ENCODE measurements at places on chromosomes 7 and 10.

GRCh38 chr7:116315803-116316202 is 105.5 kb downstream of the TES start:
- no peak for DNase-seq

DNA sequence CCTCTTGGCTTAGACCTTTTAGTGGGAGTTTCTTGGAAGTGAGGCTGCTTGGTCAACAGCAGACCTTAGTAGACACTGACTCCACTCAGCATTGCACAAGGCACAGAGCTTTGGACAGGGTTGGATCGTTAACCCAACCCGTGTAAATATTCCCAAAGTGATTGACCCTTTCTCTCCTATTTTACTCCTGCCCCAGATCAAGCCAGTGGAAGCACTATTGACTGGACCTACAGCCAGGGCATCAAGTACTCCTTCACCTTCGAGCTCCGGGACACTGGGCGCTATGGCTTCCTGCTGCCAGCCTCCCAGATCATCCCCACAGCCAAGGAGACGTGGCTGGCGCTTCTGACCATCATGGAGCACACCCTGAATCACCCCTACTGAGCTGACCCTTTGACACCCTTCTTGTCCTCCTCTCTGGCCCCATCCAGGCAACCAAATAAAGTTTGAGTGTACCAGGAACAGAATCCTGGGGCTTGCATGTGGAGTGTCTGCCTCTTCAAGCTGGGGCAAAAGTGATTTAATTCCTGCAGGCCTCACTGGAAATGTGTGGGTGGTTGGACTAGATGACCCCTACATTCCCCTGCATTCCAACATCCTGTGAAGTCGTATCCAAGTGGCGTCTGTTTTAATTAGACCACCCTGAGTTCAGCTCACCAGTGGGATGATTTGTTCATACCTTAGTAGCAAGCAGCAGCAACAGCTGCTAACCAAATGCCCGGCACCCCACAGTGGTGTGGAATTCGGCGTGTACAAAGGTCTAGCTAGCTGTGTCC is 7.5 kb downstream of the CPA1 start:
- no peak for DNase-seq

DNA sequence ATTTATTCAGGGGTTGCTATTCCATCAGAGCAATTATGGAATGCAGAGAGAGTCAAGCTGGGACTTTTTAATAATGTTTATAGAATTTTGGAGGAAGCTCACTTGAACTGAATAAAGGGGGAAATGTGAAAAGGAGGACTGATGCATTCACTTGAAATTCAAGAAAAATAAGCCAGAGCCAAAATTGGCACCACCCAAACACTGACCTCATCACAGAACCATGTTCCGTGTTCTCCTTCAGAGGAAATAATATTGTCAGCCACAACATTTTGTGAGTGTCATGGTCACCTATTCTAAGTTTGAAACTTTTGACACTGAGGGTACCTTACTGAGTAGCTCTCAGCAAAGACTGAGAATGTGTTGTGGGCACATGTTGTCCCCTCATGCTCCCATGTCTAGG is 207.0 kb downstream of the ANK3 start:
- no peak for DNase-seq

- DNase-seq: no peak
These were observed 149.2 kb downstream of the RAPGEF5 start for GRCh38 chr7:22207724-22208225.

GRCh38 chr7:101094791-101095375 is 9.6 kb downstream of the TRIM56 start:
- DNase-seq: peak; percentile 73

GRCh38 chr10:107732045-107732444 is 567.5 kb upstream of the SORCS1 start:
- DNase-seq: no peak

DNA sequence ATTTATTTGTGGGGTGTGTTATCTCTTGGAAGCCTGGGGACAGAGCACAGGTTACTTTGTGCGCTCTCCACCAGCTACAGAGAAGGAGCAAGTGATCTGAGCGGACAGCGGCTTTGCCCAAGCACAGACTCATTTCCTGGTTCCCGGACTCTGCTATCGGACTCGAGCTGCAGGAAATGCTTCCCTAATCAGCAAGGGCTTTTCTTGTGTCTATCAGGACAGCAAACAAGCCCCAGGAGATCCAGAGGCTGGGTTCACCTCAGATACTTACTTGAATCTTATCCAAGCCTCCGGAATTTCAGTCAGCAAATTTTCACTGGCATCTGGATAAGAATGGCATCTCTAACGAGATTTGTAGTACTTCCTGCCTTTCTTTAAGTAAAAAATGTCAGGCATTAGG is 27.8 kb downstream of the MRC1 start:
- peak; percentile 30 for DNase-seq

DNA sequence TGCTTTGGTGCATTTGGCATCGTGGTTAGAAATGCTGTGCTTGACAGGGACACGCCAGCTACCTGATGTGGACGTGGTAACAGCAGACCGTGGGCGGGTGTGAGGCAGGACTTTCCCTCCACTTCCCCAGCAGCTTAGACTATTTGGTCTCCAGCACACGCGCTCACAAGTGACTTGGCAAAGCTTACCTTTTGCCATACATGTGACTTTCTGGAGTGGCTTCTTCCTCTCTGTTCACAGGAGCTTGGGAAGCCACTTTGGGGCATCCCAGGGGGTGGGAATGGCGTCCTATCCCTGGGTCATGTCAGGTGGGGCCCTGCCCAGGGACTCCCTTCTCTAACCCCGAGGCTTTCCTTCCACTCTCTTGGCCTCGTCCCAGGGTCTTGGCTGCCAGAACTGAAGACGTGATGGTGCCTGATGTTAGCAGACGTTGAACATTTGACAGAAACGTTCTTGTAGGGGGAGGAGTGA is 228.7 kb upstream of the KLF6 start:
- no peak for DNase-seq

DNA sequence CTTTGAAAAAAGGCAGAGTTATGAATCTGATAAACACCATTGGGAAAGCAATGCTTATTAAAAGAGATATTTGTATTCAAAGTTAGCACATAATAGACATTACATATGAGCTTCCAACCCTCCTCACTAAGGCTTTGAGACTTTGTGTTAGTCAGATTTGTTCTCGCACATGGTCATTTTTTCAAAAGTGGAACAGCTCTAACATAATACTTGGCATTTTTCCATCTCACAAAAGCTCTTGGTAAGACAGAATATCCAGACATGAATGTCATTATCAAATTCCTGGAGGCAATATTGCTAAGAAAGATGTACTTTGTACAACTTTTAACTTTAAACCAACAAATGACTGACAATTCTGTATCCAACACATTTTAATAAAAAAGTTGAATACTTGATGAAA is 292.4 kb upstream of the SMIM30 start:
- DNase-seq: no peak

DNA sequence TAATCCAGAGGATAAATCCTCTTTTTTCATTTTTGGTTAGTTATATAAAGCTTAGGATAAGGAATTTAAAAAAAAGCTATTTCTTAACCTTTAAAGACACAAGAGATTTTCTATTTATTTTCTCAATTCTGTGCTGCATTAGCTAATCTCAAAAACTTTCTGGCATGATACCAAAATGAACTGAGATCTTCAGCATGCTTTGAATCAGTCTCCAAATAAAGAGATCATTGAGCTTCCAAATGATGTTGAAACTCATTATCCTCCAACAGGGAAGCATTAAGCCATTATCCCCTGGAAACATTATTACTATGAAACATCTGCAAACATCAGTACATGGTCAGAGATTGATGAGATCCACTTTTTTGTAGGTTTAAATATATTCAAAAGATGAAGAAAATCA is 350.3 kb upstream of the TEX47 start:
- DNase-seq: no peak

DNA sequence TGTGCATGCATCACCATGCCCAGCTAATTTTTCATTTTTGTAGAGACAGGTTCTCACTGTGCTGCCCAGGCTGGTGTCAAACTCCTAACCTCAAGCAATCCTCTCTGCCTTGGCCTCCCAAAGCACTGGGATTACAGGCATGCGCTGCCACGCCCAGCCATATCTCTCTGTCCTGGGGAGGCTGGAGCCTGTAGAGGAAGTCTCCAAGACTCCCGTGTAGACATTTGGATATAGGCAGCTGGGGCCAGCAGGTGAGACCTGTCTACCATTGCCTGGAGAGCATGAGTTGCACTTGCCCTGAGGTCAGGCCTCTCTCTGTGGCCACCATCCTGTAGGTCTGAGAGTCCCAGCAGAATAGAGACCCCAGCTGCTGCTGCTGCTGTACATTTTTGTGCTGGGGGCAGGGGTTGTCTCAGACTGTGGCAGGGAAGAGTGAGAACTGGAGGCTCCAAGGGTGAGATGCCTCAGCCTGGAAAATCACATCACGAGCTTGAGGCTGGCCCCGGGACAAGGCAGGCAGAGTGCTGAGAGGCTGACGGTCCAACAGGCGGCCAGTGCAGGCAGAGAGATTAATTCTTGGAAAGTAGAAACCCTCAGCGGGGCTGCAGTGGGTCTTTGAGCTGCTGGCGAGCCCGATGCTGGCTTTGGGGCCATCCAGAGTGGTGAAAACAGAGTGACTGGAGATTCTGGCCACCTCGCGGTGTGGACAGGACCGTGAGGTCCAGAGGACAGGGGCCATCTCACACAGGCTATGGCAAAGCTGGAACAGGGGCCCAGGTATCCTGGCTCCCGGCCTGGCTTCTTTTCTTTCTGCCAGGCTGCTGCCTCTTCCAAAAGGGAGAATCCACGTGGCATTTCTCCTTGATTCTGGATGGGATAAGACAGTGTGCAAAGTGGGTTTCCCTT is 60.9 kb downstream of the TMEM270 start:
- no peak for DNase-seq

DNA sequence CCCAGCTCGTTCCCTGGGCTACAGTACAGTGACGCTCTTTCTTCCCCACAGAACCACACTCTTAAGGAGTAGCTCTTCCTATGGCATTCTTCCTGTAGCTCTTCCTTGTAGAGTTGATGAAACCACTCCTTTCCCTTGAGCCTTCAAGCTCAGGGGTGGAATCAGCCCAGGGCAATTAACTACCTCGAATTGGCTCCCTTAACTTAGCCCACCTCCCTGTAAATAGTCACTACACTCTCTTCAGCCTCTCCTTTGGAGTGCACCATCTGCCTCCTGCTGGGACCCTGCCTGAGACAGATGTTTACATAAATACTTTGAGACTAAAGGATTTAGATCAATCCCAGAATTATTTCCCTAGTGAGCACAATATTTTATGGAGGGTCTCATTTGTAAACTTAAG is 537.8 kb upstream of the AUTS2 start:
- no peak for DNase-seq

DNA sequence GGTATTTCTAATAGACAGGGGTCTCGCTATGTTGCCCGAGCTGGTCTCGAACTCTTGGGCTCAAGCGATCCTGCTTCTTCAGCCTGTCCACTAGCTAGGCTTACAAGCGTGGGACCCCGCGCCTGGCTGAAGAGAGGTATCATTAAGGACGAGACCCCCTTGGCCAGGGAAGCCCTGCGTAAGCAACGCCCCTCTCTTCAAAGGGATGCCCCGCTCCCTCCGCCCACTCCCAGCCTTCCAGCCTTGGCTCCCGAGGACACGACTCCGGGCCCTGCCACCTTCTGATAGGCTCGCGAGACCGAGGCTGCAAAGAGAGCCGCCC is 220 bp upstream of the ZKSCAN5 start:
- DNase-seq: peak; percentile 96

GRCh38 chr10:26112532-26112931 is 104.0 kb upstream of the GAD2 start:
- no peak for DNase-seq

DNA sequence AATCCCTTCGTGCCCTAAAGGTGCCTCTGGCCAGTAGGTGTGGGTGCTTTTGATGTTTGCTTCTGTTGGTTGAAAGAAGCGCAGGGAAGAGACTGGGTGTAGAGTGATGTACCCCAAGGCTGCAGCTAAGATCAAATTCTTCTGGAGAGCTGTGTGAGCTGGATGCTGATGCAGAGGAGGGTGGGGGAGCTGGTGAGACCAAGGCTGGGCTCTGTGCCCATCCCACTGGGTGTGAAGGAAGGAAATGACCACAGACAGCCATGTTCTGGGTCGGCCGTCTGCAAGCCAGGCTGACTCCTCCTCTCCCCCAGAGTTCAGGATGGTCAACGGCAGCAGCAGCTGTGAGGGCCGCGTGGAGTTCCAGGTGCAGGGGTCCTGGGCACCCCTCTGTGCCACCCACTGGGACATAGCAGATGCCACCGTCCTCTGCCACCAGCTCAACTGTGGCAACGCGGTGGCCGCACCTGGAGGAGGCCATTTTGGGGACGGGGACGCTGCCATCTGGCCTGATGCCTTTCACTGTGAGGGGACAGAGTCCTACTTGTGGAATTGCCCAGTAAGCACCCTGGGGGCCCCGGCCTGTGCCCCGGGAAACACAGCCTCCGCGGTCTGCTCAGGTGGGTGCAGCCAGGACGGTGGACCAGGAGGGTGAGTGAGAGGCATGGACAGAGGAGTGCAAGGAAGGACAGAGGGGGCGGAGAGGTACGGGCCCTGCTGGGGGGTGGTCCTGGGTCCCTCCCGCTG is 5.1 kb downstream of the SCART1 start:
- no peak for DNase-seq

- no peak for DNase-seq
These were observed 75.2 kb downstream of the CLEC2L start for GRCh38 chr7:139598642-139599041.

DNA sequence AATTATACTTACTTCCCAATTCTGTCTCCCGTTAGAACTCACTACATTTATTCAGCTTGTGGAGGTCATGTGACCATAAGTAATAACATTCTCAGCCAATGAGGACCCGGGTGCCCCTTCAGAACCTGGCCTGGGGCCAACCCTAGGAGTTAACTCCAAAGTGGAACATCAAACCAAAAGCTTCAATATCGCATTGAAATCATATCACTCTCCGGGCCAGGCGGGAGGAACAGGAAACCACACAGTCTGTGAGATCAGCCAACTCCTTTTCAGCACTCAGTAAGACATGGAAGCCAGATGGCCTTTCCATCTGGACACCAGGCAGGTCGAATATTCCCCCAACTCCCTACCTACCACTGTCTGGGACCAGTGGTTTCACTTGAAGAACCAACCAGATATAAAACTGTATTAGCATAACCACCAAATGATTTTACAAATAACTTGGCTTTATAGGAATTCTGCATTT is 5.5 kb downstream of the CREB3L2 start:
- DNase-seq: no peak

GRCh38 chr7:111011520-111011919 is 79.4 kb upstream of the LRRN3 start:
- no peak for DNase-seq

GRCh38 chr7:114922652-114923402 is 933 bp downstream of the MDFIC start:
- peak; percentile 56 for DNase-seq

Measured in iPS-NIHi11 (cell line).